Lung (tissue), 17 donors: ENCODE measurements at places on chromosomes 1 and 21. TPM values are rescaled to one million over a fixed set of nuclear protein-coding genes. Genes with fewer than 3 reads are reported as not detected.

LRRC8C gene
- 11.7 TPM for total RNA-seq

DIO1 gene
- total RNA-seq = 1.1 TPM

CGN gene
- 38.9 TPM for total RNA-seq

GJB3 gene
- 0.52 TPM for total RNA-seq

PGD gene
- total RNA-seq = 47.8 TPM

OPRD1 gene
- 0.28 TPM for total RNA-seq

ARPC5 gene
- 166 TPM for total RNA-seq

ARHGEF19 gene
- 17.3 TPM for total RNA-seq

GPR52 gene
- 7.3 TPM for total RNA-seq

C1orf21 gene
- total RNA-seq = 50.1 TPM

HPCAL4 gene
- total RNA-seq = 0.18 TPM

CAMK1G gene
- not detected for total RNA-seq

RHBG gene
- total RNA-seq = 0.18 TPM

SAMD11 gene
- total RNA-seq = 7.8 TPM

KRTAP19-2 gene
- total RNA-seq = not detected

EGLN1 gene
- 19.3 TPM for total RNA-seq

HAO2 gene
- total RNA-seq = not detected

FAAP20 gene
- total RNA-seq = 71.6 TPM

KLHDC9 gene
- 7.1 TPM for total RNA-seq

CCDC185 gene
- total RNA-seq = not detected

PRRX1 gene
- total RNA-seq = 37.5 TPM

FMO3 gene
- total RNA-seq = 9.0 TPM

FAM72C gene
- total RNA-seq = 0.09 TPM

GNG5 gene
- total RNA-seq = 60.7 TPM

UBXN10 gene
- 19.2 TPM for total RNA-seq

TBX19 gene
- 3.6 TPM for total RNA-seq
